GM23248 (cell line): ENCODE measurements at places on chromosomes 6 and 20. TPM values are rescaled to one million over a fixed set of nuclear protein-coding genes. Genes with fewer than 3 reads are reported as not detected.

Gene ALDH5A1
- 0.86 and 1.1 TPM in 2 replicates for total RNA-seq

Gene GID8
- total RNA-seq: 29.1 and 31.0 TPM in 2 replicates

Gene UBE2J1
- total RNA-seq: 42.9 and 43.4 TPM in 2 replicates

Gene BMP7
- not detected in 2 replicates for total RNA-seq

Gene THBS2
- total RNA-seq: 124 and 137 TPM in 2 replicates

Gene DNAAF9
- 11.4 and 12.4 TPM in 2 replicates for total RNA-seq

Gene MATN4
- not detected in 2 replicates for total RNA-seq

Gene PRDM13
- not detected in 2 replicates for total RNA-seq

Gene ARFGEF3
- total RNA-seq: 0.11 and 0.13 TPM in 2 replicates

Gene SLC17A2
- not detected in 2 replicates for total RNA-seq

Gene OPN5
- not detected in 2 replicates for total RNA-seq

DNA sequence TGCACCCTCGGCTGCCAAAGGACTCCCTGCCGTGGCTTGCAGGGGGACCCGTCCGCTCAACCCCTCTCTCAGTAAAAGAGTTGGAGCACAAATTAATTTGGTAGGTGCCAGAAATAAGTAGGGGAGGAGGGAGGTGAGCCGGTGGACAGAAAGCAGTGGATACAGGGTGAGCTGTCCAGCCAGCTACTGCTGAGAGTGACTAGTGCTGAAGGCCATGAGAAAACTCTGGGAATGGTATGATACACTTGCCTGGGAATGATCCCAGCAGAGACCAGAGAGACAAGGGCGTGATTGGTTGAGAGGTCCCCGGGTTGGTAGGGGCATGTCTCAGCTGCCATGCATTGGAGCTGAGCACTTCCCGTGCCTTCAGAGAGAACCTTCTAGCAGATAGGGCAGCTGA, 15.7 kb downstream of the FOXQ1 start:
- peak; percentile 39 for DNase-seq

- DNase-seq: peak; percentile 95
Measured at GRCh38 chr6:26553635-26554446, 15.7 kb downstream of the HMGN4 start.

- no peak for DNase-seq
Measured at GRCh38 chr20:43903953-43904826, 10.5 kb upstream of the TOX2 start.

DNA sequence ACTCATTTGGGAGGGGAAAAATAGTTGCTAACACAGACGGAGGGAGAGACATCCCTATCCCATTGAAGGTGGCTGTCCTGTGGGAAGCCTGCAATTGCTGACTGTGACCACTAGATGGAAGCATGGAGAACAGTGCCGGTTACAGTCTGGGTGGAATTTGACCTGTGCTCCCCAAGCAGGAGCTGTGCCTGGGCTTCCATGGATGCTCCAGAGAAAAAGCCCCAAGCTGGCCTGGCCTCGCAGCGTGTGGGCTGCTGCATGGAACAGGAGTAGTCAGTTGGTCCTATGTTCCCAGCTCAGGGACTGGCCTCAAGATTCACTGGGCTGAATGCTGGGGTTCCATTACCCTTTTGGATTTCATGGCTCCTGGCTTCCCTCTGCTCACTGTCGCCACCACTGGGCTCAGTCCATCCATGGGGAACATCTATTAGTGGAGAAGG, 116.3 kb upstream of the CHD6 start:
- DNase-seq: peak; percentile 55

DNA sequence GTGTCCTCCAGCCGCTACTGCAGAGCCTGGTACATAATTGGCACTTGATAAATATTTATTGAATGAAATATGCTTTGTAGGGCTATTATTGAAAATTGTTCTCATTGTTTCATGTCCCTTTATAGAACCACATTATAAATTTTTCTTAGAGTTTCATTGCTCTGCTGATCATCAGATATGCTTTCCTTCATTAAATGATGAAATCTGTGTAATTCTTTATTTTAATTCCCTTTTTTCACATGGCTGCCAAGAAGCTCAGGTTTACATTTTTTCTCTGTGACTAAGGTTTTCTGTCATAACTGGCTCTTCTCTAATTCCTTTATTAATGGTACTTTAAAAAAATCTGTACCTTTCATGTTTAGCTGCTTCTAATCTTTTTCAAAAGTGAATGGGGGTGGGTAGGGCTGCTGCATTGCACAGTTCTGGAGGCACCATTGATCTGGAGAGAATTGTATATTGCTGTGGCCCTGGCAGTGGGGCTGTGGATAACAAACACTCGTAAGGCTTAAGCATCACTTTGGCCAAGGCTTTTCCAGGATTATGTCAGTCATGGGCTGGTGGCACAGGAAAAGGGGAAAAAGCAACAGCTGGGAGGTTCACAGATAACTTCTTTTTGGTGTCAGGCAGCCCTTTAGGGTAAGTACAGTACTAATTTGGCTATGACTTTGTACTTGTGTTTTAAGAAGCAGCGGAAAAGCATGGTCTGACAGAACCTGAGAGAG, 43.8 kb downstream of the ARFGEF2 start:
- peak; percentile 64 for DNase-seq

DNA sequence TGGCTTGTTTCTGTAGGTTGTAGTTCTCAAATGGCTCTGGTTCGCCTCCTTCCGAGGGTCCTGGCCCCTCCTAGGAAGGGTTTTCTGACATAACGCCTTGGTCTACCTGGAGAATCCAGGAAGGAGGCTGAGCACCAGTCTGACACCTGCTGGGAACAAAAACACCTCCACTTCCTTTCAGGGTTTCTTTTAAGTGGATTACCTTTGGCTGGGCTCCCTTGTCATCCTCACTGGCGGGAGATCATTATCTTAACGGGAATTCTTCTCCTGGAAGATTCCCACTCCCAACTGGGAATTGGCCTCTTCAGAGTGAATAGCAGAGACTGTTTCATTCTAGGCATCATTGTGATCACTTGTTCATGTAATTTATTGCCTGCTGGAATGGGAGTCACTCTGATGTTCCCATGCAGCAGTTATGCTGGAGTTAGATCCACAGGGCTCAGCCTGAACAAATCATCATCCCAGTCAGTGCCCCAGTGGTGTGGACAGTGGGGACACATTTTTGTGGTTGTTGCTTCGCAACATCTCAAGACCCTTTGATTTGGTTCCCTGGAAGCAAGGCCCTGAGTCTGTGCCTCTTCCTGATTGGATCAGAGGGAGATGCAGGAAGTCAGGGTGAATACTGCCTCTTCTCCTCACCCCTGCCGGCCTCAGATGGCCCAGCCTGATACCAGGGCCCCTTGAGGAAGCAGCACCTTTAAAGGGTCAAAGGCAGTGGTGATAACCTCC, 49.1 kb downstream of the LYRM2 start:
- no peak for DNase-seq

DNA sequence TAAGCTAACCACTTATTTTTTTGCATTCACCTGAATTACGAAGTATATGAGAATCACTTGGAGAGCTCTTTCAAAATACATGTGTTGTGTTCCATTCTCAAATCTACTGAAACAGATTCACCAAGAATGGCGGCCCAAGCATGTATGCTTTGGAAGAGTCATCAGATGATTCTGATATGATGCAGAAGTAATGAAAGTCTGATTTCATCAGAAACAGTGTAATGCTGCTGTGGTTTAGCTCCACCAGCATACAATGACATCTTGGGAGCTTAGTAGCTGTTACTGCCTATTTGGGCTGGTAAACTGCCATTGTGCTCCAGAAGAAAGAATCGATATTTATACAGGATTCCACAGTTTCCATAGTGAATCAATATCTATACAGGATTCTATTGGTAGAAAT, 52.9 kb downstream of the UBR2 start:
- peak; percentile 79 for DNase-seq

DNA sequence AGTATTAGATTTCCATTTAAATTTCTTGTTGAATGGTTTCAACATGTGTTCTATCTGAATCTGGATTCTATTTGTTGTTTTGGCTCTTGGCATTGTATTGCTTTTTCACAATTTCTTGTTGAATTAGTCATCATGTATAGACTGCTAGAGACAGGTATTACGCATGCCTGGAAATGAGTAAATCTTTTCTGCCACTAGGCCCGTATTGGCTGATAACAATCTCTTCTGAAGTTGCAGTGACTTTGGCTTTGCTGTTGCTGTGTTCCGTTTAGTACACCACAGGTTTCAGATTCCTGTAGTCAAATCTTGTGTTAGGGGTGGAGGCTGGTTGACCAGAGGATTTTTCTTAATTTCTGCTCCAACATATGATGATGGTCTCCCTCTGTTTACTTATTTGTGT, 1339.4 kb downstream of the GRIK2 start:
- peak; percentile 42 for DNase-seq

DNA sequence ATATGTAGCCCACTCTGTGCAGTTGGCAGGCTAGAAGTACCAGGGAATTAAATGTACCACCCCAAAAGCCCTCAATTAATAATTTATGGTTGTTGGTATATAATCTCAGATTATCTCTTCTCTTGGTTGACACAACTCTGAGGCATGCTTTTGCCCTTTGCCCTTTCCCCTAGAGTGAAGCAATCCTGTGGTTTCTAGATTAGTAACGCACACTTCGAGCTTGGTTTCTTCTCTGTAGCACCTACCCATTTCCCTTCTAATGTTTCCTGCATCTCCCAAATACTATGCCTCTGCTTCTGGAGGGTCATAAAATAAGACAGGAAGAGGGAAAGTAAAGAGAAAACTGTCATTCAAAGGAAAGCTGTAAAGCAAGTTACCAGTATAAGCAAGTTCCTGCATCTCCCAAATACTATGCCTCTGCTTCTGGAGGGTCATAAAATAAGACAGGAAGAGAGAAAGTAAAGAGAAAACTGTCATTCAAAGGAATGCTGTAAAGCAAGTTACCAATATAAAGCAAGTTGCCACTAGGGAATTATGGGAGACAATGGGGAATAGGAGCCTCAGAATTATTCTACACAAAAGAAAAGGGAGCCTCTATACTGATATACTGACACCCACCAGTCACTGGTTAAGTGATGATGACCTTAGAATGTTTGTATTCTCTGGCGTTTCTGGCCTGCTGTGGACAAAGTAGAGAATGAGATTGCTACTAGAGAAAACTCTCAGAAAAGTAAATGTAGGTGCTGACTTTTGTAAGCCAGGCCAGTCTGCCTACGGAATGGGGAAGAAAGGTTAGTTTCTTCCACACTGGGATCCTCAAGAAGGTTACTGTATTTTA, 862.6 kb upstream of the MAN1A1 start:
- DNase-seq: no peak

DNA sequence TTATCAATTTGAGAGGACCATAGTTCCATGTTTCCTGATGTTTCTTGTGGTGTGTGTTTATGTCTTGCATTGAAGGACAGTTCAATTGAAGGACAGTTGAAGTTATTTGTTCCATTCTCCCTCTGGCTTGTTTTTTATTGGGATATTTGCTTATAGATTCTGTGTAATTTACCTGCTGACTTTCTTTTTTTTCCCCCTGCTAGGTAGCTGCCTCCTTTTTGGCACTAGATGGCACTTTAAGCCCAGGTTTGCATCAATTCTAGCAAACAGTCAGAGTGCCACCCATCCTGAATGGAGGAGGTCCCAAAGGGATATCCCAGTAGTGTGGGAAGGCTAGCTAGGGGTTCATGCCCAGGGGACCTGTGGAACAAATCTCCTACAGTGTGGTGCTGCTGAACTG, 78.1 kb downstream of the CFAP61 start:
- peak; percentile 13 for DNase-seq

DNA sequence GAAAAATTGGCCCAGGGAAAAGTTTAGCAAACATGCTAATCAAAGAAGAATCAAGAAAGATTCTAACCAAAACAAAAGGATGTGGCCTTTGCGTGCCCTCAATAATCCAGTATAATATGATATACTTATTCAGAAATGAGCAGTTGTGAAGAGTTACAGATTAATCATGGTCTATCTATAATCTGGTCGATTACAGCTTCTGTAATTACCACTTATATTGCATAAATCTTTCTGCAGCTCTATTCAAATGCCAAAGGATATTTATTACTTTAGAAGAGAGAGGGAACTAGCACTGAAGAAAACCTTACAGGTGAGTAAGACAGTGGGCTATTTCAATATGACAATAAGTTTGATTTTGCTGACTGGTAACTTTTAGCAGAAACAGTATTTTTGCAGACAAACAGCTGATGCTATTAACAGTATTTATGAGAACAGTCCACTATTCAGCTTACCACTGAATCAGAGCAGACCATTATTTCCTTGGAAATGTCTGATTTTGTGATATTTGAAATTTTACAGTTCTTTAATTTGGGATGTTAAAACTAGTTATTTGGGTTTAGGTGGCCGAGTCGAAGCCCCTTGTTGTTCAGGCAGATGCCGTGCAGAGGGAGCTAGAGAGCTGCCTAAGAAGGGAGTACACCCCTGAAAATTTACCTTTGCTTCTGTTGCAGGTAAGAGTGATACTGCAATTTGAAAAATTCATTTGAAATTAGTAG, 92.2 kb downstream of the CEP57L1 start:
- DNase-seq: peak; percentile 62

- peak; percentile 44 for DNase-seq
Measured at GRCh38 chr20:43744151-43744611, 17.4 kb upstream of the GTSF1L start.

GRCh38 chr6:50707652-50708300, 5.5 kb upstream of the TFAP2D start:
- no peak for DNase-seq

DNA sequence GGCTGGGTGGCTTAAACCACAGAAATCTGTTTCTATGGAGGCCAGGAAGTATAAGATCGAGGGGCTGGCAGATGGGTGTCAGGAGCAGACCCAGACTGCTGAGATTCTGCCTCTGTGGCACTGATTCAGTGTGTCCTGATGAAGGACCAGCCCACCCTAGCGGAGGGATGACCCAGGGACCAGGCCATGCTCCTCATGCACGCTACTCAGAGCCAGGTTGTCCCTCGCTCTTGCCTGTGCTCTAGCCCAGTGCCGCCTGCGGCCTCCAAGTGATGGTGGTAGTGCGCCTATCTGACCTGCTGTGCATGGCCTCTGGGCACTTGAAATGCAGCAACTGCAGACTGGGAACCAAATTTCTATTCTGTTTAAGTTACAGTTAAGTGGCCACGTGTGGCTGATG, 13.1 kb upstream of the APMAP start:
- no peak for DNase-seq

- DNase-seq: peak; percentile 54
Measured at GRCh38 chr6:159941286-159942113, 27.4 kb upstream of the IGF2R start.

DNA sequence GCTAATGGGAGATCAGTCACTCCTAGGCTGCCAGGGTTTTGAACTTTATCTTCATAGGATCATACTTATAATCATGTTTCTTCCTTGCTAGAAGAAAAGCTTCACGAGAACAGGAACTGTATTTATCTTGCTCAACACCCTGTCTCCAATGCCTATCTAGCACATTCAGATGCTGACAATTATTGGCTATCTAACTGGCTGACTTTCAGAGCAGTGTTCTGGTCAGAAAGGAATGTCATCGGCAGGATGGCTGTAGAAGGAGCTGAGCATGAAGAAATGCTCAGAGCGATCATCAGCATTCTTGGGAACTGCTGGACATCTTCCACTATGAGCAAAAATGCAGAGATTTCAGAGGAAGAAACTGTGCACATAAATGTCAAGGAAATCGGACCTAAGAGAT, 628.0 kb upstream of the NRSN1 start:
- DNase-seq: no peak

- DNase-seq: no peak
Measured at GRCh38 chr6:107129370-107129925, 14.1 kb upstream of the BEND3 start.

GRCh38 chr6:1988843-1989242, 256.6 kb downstream of the GMDS start:
- no peak for DNase-seq
